Vagina (tissue), 2 donors: ENCODE measurements at places on chromosomes 4 and X.

DNA sequence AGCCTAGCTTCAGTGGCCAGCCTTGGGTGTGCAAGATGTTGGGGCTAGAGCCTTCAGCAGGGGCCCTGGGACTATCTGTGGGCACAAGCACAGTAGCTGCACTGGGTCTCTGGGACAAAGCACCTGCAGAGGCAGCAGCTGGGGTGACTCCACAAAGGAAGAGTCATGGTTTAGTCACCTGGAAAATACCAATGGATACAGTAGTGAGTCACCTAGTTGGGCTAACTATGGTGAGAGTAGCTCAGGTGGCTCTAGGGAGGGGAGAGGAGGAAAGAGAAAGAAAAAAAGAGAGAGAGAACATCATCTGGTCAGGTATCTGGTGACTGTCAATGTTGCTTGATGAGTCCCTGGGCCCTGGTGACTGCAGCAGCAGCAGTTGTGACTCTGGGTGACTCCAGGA, 72.9 kb upstream of the SPIN4 start:
- DNase-seq = no peak

GRCh38 chr4:20544645-20545044, 155.6 kb upstream of the PACRGL start:
- no peak for DNase-seq

DNA sequence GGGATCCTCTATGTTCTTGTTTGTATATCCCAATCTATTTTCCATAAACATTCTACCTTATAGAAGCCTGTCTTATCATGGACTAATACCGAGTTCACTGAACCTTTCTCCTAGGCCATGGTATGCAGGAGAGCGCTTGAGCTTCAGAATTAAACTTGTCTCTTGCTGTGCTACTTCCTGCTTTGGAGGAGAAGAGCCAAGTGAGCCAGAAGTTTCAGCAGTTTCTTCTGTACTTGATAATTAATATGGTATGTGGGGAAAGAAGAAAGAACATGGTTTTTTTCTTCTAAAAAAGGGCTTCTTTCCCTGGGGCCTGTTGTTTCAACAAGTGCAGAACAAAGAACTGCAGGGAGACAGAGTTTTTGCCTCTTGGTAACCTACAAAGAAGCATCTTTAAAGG, 172.8 kb downstream of the ATG4A start:
- no peak for DNase-seq

DNA sequence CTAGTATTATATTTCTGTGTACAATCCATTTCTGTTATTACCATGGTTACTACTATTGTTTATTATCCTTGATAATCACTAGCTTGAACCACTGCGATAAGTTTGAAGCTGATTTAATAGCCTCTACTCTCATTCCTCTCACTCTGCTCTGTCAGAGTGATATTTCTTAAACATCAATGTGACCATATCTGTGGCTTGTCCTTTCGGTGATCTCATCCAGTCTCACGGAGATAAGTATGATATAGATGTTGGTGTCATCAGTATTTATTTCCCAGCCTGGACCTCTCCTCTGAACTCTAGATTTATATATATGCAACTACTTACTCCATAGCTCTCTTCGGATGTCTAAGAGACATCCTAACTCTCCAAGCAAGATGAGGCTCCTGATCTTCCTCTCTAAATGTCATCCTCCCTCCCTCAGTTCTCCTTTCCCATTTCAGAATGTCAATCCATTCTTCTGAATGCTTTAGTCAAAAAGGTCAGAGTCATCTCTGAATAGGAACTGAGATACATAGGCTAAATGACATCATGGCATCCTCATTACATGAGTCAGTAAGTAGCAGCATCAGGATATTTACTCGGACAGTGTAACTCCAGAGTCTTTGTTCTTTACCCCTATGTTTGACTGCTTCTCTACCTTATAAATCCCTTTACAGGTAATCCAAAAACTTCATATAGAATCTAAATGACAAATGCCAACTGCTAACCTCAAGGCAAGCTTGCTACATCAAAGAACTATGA, 129.5 kb downstream of the PACRGL start:
- DNase-seq = no peak

DNA sequence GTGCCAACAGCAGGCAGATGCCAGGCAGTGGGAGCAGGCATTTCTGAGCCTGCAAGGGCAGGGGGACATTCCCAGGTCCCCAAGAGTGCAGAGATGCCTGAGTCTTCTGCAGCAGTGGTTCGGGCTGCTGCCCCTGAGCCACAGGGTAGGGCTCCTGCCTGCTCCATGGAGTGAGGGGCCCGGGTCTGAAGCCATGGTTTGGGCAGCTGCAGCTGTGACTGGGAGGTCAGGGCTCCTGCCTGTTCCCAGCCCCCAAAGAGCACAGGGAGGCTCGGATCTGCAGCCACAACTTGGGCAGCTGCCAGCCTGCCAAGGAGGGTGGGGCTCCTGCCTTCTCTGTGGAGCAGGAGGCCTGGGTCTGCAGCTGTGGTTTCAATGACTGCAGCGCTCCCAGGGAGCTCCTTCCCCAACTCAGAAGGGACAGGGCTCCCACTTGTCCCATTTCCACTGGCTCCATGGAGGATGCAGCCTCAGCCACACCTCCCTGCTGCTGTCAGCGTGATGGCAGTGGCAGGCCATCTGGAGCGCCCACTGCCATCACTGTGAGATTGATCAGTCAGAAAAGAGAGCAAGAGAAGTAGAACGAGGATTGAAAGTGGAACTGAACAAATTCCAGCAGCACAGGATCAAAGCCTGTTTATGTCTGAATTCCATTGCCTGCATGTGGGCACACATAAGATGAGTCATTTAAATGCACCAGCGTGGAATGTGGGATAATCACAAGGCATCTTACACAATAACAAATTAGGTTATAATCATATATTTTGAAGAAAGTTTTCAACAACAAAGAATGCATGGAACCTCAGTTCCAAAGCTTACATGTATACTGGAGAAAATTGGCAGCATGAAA, 93.1 kb upstream of the CXorf51A start:
- DNase-seq = no peak

DNA sequence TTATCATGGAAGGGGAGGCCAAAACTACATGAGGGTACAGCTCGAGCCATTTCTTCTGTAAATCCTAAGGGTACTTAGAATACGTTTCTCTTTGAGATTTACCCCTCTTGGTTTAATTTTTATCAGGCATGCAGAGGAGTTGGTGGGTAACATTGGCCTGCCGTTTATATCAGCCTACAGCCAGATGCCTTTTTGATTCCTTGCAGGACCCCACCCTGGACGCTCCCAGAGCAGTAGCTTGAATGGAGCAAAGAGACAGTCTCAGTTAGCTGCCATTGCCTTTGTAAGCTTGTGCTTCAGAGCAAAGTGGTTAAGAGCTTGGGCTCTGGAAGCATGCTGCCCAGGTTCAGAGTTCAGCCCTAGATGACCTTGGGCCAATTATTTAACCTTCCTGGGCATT, 9.0 kb downstream of the DOCK11 start:
- DNase-seq = no peak

DNA sequence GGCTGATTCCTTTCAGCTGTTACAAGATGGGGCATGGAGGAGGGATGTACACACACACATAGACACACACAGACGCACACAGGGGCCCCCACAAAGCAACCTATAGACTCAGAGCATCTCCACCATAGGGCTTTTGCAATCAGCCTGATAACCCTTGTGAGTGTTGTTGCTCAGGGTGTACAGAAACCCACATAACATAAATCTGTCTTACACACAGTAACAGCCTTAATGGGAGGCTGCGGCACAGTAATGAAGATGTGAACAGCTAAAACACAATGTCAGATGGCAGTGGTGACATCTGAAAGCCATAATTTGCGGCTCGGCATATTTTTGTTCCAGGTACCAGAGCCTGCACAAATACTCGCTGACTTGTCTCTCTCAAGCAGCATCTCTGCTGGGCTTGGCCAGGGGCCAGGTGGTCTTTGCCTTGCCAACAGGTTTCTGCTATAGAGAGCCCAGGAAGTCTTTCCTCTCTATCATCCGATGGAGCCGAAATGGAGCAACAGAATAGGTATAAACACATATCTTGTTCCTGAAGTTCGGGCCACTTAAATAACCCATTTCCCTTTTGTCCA, 357.2 kb upstream of the GATB start:
- DNase-seq = peak; percentile 80

DNA sequence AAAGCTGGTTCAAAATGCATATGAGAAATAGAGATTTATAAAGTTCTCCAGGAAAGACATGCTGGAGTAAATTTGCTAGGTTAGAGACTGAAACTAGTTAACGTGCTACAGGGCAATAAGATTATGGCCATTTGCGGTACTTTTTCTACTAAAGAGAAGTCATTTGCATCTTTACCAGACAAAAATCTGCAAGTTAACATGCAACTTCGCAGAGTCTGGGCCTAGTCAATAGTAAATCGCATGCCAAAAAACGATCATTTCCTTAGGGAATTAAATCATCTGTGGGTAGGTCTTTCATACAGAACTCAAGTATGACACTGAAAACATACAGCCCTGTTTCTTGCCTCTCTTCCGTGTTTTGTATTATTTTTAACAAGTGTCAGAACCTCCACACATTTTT, 32.8 kb upstream of the REST start:
- DNase-seq = no peak

GRCh38 chr4:20272411-20272872, 20.7 kb downstream of the SLIT2 start:
- DNase-seq = no peak

GRCh38 chrX:3526071-3526470, 179.6 kb upstream of the MXRA5 start:
- no peak for DNase-seq

- DNase-seq = no peak
Observed at GRCh38 chr4:22498866-22499265, 17.0 kb downstream of the ADGRA3 start.

DNA sequence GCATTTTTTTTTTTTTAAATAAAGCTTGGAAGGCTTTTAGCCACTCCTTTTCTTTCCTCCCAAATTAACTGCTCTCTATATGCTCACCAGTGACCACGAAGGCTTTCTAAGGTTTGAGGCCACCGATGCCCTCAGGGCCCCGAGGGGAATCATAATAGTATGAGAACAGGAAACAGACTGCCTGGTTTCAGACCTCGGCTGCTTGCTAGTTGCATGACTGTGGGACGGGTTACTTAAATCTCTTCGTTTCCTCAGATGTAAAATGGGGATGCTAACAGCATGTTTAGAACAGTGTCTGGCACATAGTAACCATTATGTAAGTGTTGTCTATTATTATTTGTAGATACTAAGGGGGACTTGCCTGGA, 3.6 kb downstream of the LINC00632 start:
- DNase-seq = no peak

GRCh38 chrX:19674041-19674789, 158.9 kb upstream of the MAP3K15 start:
- no peak for DNase-seq

DNA sequence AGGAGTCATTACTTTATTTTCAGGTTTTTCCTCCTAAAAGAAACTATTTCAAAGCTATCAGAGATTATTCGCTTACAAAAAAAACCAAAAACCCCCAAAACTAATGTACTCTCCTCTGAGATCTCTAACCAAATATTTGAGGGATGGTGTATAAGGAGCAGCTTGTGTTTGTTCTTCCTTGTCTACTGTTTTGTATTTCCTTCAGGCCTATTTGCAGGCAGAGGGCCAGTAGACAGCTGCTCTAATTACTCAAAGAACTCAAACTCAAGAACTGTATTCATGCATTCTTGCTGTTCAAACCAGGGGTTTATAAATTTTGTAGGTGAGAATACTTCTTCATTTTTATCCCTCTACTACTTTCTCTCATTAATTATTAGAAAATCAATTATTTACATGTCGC, 51.3 kb downstream of the SH3RF1 start:
- DNase-seq = no peak

DNA sequence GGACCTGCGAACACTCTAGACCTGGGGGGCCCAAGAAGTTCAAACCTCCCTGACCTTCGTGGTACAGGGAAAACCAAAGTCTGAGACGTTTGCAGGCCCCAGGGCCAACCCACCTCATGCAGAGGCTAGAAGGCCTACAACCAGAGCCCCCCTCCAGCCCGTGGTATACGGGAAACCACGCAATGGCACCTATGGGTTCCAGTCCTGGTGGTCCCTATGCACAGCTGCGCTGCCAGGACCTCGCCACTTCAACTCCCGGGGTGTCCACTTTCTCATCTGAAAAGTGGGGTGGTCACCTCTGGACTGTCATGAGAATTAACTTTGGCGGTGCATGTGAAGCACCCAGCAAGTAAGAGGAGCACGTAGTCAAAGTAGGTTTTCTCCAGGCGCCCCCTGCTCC, 8.4 kb upstream of the MSX1 start:
- DNase-seq = no peak

GRCh38 chr4:182922501-182923284, 5.5 kb upstream of the DCTD start:
- DNase-seq = no peak

DNA sequence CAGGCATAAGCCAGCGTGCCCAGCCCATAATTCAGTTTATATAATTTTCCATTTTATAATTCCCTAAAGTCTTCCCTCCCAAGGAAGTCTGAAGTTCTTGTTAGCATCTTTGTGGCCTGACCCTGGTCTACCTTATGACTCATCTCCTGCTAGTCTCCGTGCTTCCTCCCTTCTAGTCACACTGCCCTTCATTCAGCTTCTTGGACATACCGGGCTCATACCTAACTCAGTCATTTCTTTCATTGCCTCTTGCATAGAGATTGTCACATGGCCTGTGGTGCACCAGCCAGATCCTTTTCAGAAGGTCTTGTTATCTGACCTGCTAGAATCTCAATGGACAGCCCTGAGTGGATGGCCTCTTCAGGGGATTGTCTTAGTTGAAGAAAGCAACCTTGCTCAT, 22.8 kb upstream of the MAML3 start:
- no peak for DNase-seq

DNA sequence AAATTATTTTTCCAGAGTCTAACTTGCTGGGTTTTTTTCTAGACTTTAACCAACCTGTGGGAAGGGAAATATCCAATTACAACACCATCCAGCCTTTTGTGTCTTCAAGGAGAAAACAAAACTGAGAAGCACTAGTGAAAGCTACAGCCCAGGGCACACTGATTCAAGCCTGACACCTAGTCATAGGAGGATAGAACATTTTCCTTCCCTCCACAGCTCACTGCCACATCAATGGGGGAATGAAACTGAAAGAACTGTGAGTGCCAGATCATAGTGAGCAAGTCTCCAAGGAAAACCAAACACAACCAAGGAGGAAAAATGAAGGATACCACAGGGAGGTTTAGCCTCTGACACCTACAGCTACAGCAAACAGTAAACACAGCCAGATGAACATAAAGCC, 43.3 kb upstream of the MAGEA8 start:
- no peak for DNase-seq

- DNase-seq = no peak
Observed at GRCh38 chrX:107738768-107739167, 36.8 kb downstream of the TSC22D3 start.

- DNase-seq = no peak
Observed at GRCh38 chr4:183362916-183363542, 40.8 kb upstream of the CLDN24 start.

- no peak for DNase-seq
Observed at GRCh38 chr4:185909972-185910371, 98.0 kb upstream of the SORBS2 start.

GRCh38 chr4:40599431-40599830, 30.2 kb downstream of the RBM47 start:
- no peak for DNase-seq

DNA sequence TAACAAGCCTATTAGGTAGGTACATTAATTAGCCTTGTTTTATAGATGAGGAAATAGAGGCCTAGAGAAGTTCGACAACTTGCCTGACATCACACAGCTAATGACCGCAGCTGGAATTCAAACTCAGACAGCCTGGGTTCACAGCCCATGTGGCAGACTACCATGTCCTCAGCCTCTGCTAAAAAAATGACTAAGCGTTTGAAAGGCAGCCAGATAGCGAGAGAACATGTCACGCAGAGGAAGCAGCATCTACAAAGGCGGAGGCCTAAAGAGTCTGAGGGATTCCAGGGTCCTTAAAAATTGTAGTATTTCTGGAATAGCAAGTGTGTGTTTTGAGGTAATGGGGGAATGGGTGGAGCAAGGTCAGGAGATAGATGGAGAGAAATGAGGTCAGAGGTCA, 33.2 kb upstream of the BMP15 start:
- DNase-seq = no peak
